ENCODE measurements at places on chromosomes 5 and 9.

DNA sequence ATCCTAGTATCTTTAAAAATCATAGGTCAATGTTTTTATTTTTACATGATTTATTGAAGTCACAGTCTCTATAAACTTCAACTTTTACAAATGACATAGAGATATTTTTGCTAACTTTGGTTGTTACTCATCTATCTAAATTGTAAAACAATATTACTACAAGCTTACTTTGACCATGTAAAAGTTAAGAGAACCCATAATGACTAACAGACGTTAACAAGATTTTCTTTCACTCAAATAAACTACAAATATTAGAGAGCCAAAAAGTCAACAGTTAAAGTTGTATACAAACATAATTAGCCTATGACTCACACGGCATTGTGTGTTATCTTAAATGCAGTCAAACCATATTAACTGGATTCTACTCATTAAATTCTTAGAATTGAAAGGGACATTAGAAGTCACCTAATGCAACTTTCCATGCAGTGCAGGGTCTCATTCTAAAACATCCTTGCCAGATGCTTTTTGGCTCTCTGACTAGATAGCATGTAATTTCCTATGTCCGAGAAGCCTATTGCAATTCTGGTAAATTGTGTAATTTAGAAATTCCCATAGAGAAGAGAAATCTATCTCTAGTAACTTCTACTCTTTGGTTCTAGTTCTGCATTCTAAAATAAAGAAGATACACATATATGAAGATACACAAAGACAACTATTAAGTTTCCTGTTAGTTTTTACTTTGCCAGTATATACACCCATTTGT, 42.2 kb upstream of the UGT3A2 start:
- DNase-seq: no peak

DNA sequence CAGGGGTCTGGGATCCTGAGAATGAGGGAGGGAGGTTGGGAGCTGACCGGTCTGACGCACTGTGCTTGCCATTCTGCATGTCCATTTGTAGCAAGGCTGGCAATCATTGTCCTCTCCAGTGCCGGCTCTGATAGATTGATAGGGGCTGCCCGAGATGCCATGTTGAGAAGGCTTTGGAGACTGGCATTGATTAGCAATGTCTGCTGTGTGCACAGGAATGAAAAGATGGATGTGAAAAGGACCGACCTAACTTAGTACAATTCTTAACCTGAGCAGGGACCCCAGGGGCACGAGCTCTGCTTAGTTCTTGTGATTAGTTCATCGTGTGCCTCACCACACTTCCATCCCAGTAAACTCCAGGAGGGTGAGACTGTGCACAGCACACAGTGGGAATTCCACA, 17.0 kb downstream of the NEK6 start:
- DNase-seq: no peak

GRCh38 chr5:113266227-113266912, 168.4 kb downstream of the TSSK1B start:
- no peak for DNase-seq

GRCh38 chr5:115295777-115296123, 704 bp downstream of the CCDC112 start:
- DNase-seq: no peak

- no peak for DNase-seq
Observed at GRCh38 chr9:123514766-123515165, 158.8 kb downstream of the CRB2 start.
